Activated T-helper 1 cell treated with Interleukin-2 at 50 U/mL for 16 hours (primary cell): ENCODE measurements at places on chromosomes 5 and 9.

GRCh38 chr5:52607227-52607824 lies 180.4 kb upstream of the ITGA1 start:
- no peak for DNase-seq

DNA sequence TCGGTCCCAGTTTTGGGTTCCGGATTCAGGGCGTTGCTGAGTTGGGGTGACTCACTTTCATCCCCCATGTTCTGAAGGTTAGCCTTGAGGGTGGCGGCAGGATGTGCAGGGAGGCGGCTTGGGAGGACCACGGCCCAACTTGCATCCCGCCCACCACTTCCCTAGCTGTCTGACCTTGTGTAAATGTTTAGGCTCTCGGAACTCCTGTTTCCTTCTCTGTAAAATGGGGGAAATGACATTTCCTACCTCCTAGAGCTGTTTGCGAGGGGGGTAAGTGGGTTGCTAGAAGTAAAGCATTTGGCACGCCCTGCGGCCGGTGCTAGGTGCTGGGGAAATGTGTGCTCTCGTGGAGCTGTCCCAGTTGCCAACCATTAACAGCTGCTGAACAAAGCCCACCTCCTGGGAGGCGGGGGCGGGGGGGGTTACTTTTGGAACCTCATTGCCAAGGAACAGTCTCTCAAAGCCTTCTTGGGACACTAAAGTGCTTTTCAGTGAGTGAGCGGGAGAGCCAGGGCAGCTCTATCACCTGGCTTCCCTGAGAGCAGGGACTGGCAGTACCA lies 27.5 kb downstream of the PTGES2 start:
- no peak for DNase-seq

GRCh38 chr5:149935431-149935901 lies 9.1 kb downstream of the PDE6A start:
- DNase-seq = no peak

GRCh38 chr5:181246276-181247049 lies 2.8 kb upstream of the RACK1 start:
- peak; percentile 59 for DNase-seq

DNA sequence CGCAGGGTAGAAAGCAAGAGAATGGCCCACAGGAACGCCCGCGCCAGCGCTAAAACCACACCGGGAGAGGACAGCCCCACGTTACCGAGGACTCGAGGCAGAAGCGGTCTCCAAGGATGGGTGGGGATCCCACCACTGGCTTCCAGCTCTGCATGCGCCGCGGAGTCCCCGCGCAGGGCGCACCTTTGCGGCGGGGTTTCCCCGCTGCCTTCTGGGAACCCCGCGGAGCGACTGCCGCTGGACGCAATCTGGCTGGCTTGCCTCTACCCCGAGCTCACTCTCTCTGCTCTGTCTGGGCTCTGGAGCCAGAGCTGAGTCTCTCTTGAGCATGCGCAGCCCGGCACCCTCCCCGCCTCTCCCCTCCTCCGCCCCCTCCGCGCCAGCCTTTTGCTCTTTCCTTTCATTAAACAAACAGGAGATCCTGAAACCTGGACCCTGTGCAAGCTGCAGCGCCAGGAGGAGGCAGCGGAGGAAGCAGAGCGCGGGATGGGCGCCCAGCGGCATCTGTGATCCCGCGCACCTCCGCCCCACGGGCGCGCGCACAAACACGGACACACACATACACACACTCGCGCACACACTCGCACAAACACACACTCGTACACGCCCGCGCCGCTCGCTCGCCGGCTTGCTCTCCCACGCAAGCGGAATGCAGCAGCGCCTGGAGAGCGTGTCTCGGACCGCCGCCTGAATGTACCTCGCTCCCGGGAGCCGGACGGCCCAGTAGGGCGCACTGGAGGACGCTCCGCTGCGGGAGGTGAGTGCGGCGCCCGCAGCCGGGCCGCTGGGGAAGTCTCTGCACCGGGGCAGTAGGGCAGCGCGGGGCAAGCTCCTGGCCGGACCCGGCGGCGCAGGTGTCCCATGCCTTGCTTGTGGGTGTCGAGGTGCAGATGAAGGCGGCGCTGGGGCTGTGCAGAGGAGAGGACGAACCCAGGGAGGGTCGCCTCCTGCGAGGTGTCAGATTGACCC lies at the start of gene PLPPR1:
PLPPR1 (plus strand) TSS at position 382 of the 969 bp plus-strand sequence.
- DNase-seq = no peak

GRCh38 chr9:21611891-21612290 lies 129.8 kb upstream of the IFNE start:
- no peak for DNase-seq

GRCh38 chr9:131258186-131258585 lies 18.1 kb downstream of the FAM78A start:
- no peak for DNase-seq

DNA sequence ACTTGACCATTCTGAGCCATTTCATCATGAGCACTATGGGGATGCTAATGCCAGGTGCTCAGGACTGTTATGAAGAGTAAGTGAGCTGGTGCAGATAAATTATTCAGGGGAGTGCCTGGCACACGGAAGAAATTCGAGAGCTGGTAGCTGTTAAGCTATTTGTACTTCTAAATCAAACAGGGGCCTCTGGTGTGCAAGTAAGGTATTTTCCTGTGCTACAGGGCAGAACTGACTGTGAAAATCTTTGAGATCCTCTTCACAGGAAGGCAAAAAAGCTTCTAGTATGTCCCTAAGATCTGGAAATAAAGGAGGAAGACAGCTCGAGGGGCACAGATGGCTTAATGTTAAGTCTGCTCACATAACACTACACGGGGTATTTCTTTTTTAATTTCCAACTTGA lies 106.3 kb upstream of the SPOCK1 start:
- DNase-seq = no peak

- DNase-seq = no peak
Observed at GRCh38 chr5:134178096-134178419, 1.3 kb upstream of the SKP1 start.

GRCh38 chr5:164000819-164001218 lies 495.4 kb downstream of the MAT2B start:
- DNase-seq = no peak

GRCh38 chr5:56327809-56328208 lies 94.7 kb upstream of the ANKRD55 start:
- peak; percentile 12 for DNase-seq

DNA sequence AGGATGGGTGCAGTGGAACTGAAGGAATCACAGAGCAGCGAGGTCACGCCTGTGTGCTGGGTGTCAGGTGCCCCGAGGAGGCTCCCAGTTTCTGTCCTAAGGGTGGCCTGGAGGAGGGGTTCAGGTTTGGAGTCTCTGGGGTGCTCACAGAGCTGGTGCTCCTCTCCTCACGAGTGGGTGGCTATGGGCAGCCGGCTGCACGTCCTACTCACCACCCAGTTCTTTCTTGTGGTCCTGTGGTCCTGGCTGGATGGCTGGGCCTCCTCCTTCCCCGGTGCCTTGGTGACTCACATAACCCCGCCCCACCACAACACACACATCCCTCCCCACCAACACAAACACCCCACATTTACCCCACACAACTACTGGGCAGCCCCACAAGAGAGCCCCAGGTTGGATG lies 9.9 kb upstream of the PTGS1 start:
- no peak for DNase-seq

DNA sequence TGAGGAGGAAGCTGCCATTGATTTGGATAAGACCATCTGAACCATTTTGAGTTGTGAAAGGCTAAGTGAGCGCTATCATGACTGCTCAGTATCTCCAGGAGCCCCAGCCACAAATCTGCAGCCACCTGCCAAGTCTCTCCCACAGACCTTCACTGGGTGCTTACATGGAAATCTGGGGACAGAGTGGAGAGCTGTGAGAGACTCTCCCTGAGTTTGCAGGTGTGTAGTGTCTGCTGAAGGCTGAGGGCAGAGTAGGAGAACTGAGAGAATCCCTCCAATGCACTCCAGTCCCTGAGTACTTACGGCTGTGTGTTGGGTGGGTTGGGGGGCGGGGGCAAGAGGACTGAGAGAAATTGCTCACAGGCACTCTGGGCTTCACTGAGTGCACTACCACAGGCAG lies 123.7 kb downstream of the PRELID2 start:
- no peak for DNase-seq

- no peak for DNase-seq
Observed at GRCh38 chr9:134225816-134226215, 61.5 kb upstream of the RNU6ATAC start.

DNA sequence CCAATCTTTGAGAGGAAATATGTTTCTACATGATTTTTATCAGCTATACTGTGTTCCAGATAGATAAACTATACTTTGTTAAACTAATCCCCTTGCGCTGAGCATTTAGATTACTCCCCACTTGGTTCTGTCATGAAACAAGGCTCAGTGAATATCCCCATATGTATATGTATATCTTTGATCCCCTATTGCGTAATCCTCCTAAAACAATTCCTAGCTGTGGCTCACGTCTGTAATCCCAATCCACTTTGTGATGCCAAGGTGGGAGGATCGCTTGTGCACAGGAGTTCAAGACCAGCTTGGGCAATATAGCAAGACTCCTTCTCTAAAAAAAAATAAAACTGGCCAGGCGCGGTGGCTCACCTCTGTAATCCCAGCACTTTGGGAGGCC lies 2.7 kb downstream of the PHYHD1 start:
- no peak for DNase-seq

DNA sequence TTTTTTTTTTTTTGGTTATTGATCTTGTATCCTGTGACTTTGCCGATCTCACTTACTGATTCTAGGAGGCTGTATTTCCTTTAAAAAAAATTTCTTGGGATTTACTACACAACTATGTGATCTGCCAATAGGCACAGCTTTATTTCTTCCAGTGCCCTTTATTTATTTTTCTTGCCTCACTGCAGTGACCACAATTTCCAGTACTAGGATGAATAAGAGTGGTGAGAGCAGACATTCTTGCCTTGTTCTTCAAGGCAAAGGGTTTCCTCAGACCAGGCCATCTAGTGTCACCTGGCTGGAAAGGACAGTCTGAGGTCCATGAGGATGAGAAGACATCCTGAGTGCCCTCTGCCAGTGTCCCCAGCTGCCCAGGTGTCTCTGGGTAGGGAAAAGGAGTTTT lies 265.4 kb downstream of the SPOCK1 start:
- DNase-seq = no peak

DNA sequence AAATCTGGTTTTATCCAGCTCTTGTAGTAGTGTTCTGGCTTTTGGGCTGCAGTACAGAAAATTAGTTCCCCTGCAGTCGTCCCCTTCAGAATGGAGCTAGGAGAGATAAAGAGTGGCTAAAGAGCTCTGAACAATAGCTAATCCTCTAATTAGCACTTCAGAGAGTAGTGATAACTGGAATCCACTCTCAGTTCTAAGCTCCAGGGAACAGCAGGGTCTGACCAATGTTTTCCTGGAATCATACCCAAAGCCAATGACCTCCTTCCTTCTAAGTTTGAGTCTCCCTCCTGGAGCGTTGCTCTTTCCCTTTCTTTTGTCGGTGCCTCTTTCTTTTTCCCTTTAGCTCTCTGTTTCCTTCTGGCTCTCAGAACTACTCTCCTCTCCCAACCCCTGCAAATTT lies 47.4 kb downstream of the MFAP3 start:
- no peak for DNase-seq
